ENCODE measurements at places on chromosomes 6 and 20.

DNA sequence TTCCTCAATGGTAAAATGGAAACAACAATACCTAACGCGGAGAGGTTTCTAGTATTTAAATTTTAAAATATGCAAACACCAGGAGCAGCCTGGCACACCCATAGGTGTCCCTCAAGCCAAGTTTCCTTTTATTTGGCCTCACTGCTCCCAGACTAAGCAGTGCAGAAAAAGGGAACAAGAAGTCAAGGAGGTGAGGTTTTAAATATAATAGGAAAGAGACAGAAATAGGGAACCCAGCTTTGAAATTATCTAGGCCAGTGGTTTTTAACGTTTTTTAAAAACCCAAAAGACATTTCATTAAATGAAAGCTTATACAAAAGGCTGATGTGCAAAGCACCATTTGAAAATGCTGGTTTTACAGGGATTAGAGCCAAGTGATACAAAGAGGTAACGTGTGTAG lies 109.6 kb downstream of the SLC22A3 start:
- no peak for DNase-seq

DNA sequence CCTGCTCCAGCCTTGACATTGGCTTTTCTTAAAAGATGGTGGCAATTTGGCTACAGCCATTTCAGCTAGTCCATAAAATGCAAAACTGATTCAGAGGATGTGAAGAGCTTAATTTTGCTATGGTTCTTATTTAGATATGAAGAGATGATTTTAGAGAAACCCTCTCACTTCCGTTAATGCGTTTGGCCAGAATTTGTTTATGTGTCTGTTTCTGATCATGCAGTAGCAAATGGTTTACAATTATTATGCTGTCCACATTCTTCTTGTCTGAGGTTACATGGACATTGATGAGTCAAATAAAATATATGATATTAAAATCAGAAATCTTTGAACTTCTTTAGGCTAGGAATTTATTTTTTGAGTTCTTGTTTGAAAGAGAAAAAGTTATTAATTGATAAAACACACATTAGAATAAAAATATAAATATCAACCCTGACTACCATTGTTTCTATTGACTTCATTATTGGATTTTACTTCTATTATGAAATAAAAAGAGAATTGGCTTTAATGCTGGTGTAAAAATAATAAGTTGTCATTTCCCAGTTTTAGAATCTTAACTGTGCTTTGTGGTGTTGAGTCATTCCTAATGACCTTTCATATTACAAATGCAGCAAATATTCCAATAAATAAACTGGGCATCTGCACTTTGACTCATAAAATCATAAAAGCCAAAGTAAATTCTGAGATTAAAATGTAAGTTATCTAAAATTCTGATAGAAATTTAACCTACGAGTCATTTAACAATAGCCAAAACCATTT lies 1286.0 kb upstream of the GJE1 start:
- no peak for DNase-seq

- DNase-seq: no peak
These were observed 63.4 kb upstream of the ENPP5 start for GRCh38 chr6:46234156-46234556.

GRCh38 chr6:30885481-30885998 lies 1.2 kb downstream of the DDR1 start:
- peak; percentile 6 for DNase-seq

- no peak for DNase-seq
These were observed 78.3 kb downstream of the CD109 start for GRCh38 chr6:73774311-73774774.

DNA sequence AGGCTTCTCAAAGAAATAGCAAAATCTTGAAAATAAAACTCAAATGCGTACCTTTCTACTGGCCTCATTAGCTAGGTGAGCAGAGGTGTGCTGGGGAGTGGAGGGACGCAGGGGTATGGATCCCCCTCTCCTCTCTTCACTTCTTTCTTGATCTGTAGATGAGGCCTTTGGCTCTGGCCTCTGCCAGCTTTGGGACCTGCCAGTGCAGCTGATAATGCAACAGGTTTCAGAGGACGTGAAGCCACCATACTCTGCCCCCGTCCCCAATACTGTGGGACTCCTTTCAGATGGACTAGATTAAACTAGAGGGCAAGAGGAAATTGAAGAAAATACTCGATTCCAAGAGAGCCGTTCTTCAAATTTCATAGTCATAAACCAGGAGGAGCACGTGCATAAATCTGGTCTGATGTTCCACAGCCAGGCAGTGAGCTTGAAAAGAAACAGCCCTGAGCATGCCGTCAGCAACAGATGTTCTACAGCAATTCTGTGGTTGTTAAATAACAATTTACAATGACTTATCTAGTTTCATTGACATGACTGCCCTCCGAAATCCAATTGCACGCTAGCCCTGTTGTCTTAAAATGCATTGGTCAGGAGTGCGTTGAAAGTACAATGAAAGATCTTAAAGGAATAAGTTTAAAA lies 245.3 kb upstream of the FOXQ1 start:
- no peak for DNase-seq

GRCh38 chr6:9405369-9405768 lies 970.0 kb upstream of the SLC35B3 start:
- no peak for DNase-seq

DNA sequence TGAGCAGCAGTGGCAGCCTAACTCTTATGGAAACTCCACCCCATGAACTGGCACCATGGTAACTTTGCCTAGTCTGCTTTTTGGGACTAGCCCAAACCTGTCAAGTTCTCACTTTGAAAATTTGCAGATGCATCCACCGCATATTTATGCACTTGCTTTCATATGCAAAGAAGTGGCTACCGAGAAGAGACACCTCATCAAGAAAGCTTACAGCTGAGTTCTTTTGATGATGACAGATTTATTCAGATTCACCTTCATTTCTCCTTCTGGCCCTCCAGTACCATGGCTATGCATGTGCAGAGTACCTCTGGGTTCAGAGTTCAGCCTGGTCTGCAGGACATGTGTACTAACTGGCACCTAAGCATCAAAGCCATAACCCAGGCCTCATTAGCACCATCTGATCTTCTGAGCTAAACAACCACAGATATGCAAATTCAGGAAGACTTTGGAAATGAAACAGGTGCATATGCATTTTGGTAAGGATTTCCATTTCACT lies 154.3 kb upstream of the TENT5A start:
- no peak for DNase-seq

DNA sequence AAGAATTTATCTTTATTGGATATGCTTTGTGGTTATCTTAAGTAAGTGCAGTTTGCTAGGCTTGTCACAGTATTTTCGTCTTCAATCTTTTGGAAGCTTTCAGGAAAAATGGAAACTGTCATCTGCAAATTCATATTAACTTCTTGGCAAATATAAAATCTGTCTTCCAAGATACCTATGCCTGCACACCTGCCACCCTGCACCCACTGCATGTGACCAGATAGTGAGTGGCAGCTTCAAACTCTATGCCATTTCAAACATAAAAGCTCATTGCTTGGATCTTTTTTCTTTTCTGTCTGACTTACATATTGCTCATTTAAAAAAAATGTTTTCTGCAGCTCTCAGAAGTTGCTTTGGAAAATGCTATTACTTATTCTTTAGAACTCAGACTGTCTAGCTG lies 14.1 kb downstream of the OPRM1 start:
- no peak for DNase-seq

GRCh38 chr6:40406175-40406574 lies 181.0 kb downstream of the LRFN2 start:
- no peak for DNase-seq

DNA sequence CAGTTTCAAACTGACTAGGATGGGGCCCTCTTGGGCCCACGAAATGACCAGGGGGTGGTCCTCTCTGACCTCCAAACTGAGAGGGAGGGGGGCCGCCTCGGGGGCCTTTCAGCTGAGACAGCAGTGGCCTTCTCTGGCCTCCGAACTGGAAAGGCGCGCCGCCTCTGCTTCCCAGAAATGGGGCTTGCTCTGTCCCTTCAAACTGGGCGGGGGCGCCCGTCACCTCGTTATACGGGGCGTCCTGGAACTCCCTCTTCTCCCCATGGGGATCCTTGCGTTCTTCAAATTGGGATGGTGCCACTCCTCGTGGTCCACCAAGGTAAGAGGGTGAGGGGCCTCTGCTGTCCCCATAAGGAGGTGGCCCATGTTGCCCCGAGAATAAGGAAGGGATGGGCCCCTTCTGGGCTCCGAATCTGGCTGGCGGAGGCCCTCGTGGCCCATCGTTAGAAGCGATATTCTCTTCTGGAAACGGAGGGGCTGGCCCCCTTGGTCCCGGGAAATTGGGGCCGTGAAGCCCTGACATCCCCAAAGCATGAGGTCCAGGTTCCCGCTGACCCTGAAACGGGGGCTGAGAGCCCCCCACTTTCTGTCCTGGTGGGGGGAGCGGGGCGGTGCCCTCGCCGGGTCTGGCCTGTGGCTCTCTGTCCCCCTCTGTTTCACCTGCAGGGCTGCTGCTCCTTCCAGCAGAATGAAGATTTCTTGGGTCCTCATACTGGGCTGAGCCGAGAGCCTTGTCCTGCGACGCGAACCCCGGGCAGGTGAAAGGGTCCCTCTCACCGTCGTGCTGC lies 18.7 kb upstream of the TCFL5 start:
- DNase-seq: no peak

GRCh38 chr20:10344953-10345352 lies 89.1 kb downstream of the MKKS start:
- DNase-seq: no peak

GRCh38 chr20:19336631-19337030 lies 124.2 kb downstream of the SLC24A3 start:
- no peak for DNase-seq

DNA sequence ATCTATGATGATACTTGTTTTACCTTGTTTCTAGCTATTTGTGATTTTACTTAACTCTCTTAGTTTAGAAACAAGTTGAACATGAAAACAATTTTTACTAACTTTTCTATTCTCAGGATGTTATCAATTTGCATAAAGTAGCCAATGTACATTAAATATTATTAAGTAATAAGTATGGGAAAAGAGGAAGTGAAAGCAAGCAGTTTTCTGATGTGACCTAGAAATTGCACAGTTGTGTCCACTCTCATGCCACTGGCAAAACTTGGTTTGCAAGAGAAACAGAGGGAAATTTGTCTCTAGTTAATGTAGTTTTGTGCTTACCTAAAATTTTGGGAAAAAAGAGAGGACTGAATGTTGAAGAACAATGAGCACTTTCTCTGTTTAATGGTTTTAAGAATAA lies 19.2 kb upstream of the TSPYL1 start:
- no peak for DNase-seq

DNA sequence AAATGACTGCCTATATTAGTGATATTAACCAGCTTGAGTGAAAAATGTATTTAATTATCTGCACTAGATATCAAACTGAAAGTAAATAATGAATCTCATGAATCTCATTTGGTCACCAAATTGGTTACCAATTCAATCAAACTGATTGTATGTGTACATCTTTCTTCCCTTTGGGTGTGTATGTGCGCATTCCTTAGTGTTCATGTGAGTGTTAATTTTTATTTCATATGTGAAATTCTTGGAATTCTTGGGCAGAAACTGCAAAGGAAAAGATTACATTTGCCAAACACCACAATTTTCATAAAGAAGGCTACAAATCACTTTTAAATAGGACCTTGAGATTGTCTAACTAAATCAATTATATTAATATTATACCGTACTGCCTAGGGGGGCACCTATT lies 648.4 kb upstream of the MARCKS start:
- DNase-seq: no peak

- no peak for DNase-seq
These were observed 35.8 kb downstream of the SLC2A4RG start for GRCh38 chr20:63775096-63775978.

DNA sequence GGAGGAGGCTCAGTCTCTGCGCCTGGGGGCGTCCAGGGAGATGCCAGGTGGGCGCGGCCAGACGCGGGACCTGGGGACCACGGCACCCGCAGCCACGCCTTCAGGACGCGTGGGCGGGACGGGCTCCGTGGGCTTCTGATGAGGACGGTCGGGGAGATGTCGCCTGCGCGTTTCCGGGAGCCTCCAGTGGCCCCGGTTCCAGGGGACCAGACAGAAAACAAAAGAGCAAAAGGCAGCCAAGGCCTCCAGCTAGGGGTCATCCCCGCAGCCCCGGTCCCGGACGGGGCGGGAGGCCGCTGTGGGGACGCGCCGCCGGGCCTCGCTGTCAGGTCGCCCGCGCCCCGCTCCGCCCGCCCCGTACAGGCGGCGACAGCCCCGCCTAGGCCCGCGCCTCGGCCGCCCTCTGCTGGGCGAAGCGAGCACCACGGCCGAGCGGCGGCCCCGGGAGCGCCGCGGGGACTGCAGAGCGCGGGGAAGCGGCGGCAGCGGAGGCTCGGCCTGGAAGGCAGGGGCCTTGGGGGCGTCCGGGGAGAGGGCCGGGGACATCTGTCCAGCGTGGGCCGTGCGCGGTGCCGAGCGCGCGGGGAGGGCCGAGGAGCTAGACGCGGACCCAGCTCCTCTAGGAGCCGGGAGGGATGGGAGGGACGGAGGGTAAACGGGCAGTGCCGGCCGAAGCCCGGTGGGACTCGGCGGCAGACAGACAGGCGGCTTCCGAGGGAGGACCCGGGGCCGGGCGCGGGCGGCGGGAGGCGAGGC lies 48.7 kb downstream of the TMEM242 start:
- DNase-seq: peak; percentile 29

- DNase-seq: no peak
These were observed 63.9 kb downstream of the CHMP4B start for GRCh38 chr20:33875055-33875454.

DNA sequence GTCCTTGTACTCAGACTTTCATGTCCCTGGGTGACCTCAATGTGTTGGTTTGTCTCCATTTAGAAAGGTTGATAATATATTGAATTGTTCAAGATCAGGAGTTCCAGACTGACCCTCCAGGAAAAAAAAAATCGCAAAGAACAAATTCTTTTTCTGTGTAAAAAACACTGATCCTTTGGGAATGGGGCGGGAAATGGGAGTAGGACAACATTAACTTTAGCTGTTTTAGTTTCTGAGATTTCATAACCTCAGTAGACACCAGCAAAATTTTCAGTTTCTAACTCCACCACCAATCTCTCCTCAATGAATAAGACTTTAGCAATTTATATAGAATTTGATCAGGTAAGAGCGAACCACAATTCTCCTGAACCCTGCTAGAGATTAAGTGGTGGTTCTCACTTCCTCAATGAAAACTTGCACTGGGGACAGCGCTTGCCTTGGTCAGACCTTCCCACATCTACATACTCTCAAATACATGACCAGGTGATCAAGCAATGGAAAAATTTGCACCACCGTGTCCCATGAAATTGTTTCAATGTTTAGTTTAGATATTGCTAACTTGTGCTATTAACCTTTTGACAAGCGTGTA lies 231.2 kb upstream of the PLN start:
- no peak for DNase-seq

DNA sequence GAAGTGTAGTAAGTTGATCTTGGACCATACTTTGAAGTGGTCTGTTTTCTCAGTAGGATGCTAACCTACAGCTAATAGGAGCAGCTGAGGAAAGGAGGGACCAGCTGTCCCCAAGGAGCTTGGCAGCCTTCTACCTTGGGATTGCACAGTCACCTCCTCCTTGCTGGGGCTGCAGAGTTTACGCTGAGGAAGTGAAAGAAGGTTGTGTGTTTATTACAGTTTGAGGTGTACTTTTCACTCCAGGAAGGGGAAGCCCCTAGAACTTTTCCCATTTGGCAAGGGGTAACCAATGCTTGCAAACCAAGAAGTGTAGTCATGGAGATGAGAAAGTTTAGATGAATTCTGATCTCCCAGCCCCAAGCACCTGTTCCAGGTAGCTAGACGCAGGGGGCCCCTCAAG lies 58.8 kb downstream of the BMP6 start:
- DNase-seq: no peak
